ENCODE measurements at places on chromosomes 12 and 14.

GRCh38 chr12:95756362-95756761, 34.2 kb downstream of the NTN4 start:
- DNase-seq: no peak

- peak; percentile 34 for DNase-seq
Measured at GRCh38 chr12:92502417-92503028, 200.3 kb upstream of the PLEKHG7 start.

DNA sequence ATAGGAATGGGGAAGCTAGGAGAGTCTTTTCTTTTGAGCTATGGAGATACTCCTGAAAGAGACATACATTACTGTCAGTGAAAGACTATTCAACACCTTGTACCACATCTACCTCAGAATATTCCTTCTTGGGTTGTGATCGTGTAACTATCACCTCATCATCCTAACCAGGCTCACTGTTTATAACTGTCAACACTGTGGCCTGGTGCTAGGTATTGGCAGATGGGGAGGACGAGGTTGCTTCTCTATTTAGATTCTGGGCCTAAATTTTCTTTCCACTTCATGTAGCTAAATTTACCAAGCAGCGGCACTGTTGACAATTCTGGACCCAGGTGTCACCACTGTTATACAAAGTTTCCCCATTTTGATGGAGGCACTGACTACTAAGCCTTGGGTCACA, 354.4 kb downstream of the NELL2 start:
- DNase-seq: no peak

DNA sequence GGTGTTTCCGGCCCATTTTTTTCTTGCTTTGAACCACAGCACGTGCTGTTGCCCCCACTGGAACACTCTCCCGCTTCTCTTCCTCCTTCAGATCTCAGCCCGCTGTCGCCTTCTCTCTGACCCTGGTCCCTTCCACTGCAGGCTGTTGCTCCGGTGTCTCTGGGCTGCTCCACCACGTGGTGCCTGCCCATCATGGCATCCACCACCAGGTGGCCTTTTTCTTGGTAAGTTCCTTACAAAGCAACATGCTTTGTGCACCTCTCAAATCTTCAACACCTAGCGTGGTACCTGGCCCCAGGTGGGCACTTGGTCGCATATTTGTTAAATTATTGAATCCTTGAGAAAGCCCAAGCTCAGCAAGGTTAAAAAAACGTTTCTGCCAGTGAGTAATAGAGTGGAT, 19.1 kb downstream of the TUNAR start:
- DNase-seq: peak; percentile 22

DNA sequence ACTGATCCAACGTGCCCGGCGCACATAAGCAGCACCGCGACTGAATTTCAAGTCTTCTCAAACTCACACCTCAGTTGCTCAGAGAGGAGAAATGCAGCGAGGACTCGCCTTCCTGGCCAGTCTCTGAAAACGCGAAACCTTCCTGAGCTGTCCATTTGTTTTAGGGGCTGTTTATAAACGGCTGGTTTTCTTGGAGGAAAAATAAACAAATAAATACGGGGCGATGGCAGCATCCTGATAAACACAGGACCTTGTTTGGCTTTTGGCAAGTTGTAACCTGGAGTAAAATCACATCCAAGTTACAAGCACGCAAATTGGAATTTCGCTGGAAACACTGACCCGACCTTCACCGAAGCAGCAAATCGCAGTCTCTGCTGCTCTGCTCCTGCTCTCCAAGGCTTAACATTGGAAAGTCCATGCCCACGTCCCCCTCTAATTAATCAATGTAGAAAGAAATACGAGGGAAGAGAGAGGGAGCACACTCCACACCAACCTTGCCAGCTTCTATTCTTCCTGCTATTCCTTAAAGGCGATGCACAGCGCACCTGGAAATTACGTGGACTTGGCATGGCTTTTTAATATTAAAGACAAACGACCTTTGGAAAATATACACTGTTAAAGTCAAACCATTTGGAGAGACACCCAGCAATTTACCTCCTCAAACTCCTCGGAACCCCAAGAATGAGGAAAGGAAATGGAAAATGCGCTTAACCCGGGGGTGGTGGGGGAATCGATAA, 248.8 kb downstream of the APAF1 start:
- no peak for DNase-seq

- DNase-seq: no peak
Measured at GRCh38 chr14:88044444-88044758, 39.5 kb downstream of the GPR65 start.

- peak; percentile 50 for DNase-seq
Measured at GRCh38 chr14:68986926-68987652, 8.0 kb upstream of the ACTN1 start.

- DNase-seq: no peak
Measured at GRCh38 chr14:37060496-37061260, 111.7 kb downstream of the SLC25A21 start.

- peak; percentile 98 for DNase-seq
Measured at GRCh38 chr12:27243804-27244688, at the start of gene STK38L. STK38L (plus strand) TSS chr12:27244286; CDS start chr12:27297721, 53,435 bp downstream.

- no peak for DNase-seq
Measured at GRCh38 chr12:6569312-6569711, 1.2 kb upstream of the NOP2 start.

DNA sequence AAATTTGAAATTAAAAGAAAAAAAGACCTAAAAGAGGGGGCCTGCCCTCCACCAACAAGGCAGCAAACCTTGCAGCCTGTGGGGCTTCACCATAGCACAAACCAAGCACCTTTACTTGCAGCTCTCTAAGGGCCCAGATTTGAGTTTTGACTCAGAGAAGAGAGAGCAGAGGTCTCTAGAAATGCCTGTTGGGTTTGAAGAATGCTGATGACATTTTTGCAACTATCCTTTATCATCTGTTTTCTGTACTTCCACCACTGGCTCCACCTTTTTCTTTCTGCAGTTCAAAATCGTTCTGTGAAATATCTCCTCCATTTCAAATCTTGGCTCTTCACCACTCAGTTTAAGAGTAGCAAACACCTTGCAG, 83.8 kb upstream of the HMGA2 start:
- no peak for DNase-seq

DNA sequence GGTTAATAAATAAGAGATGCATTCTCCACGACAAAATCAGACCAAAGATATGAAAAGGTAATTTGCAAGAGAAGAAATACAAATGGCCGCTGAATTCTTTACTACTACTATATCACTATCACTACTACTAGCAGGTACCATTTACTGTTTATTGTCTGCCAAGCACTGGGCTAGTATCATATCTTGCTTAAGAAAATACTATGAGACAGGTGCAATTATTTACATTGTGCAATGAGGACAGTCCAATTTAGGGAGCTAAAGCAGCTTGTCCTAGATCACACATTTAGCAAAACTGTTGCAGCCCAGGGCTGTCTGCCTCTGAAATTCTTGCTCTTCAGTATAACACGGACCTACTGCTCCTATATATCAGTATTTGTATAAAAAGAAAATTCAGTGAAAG, 52.8 kb downstream of the CRADD start:
- DNase-seq: no peak

GRCh38 chr14:104504172-104504735, 75.3 kb upstream of the C14orf180 start:
- no peak for DNase-seq

DNA sequence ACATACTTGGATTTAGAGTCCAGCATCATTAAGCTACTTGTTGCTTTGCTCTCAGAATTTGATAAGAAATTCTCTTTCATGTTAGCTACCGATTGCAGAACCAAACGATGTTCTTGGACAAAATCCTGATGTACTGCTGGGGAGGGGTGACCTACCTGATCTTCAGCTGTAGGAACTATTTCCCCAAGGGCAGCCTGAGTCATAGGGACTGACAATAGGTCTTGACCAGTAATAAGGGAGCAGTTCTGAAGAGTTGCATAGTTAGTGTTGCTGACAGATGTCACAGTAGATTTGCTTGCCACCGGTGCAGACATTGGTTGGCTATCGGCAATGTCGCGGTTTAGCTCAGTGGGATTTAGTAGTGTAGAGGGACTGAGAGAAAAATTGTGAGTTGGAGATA, 10.6 kb downstream of the SIX4 start:
- no peak for DNase-seq

Measured in stimulated activated CD4-positive, alpha-beta T cell treated with anti-CD3 and anti-CD28 coated beads, Interleukin-1b, Interleukin-23, amount 100 ng/mL, for 48 hours (primary cell).